ENCODE measurements at places on chromosomes 4 and X.

- no peak for DNase-seq
Observed at GRCh38 chr4:53361451-53361850, 4.4 kb downstream of the SCFD2 start.

- DNase-seq: no peak
Observed at GRCh38 chr4:13244444-13244843, 239.7 kb downstream of the RAB28 start.

DNA sequence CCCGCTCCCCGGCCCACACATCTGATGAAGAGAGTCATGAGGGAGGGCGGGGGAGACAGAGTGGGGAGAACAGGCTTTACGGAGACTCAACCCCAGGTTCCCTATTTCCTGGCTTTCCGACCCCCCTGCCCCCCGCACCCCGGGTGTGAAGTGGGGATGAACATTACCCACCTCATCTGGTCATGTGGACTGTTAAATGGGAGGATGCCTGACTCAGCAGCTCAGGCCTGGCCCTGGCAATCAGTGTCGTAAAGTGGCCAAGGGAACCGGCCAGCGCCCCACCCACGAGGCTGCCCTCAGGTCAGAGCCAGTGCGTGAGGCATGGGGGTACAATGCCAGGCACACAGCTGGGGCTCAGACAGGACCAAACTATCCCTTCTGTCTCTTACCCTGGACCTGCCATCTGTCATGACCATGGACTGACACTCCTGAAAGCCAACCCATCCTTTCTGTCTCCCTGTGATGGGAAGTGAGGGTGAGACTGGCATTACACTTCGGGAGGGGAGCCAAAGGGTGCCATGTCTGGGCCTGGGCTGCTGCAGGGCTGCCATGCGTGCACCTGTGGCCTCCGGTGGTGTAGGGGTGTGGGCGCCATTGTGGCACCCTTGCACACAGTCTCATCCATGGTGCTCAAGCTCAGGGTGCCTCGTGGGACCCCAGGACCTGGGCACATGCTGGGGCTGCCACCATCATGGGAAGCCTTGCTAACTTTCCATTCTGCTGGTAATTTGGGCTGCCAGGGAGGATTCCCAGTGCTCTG, 106.1 kb upstream of the PSAPL1 start:
- DNase-seq: no peak

GRCh38 chr4:92236877-92237276, 66.9 kb upstream of the GRID2 start:
- peak; percentile 39 for DNase-seq

DNA sequence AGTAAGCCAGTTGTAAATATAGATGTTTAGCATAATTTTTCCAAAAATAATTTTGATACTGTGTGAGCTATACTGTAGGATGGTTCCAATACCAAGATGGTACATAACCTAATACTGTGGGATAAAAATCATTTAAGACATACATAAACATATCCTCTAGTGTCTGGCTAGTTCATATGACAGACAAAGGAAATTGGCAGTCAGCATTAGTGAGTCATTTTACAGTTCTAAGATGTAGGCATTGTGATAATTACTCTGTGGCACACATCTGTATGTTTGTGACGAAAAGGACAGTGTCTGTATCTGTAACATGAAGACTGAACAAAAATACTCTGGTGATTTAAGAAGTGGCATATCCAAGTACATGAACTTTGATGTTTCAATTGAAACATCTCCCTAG, 49.6 kb downstream of the UGT2A2 start:
- no peak for DNase-seq

DNA sequence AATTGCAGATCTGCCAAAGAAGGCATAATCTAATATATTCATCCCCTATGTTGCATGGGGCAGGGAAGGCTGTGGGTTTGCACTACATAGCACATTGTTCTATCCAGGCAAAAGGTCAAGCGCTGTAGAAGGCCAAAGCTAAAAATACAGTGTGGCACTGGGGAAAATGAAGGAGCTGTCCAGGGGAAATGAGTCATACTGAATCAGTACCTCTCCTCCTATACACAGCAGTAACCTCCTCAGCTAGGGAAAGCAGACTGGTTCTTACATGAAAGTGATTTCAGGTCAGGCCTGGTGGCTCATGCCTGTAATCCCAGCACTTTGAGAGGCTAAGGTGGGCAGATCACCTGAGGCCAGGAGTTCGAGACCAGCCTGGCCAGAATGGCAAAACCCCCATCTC, 31.0 kb upstream of the SLC25A4 start:
- DNase-seq: peak; percentile 88

DNA sequence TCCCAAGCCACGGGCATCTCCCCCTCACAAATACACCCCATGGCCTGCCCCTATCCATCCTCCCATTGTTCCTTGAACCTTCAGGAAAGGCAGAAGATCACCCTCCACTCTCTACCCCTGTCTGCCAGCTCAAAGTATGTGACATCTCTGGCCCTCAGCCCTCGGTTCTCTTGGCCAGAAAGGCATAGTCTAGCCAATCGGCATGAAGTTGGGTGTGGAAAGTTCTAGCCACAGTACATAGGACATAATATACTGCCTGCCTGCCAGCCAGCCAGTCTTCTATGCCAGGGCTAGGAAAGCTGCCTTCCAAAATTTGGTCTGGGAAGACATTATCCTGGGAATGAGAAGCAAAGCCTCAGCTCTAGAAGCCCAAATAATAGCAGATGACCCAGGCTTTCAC, 3.2 kb upstream of the PLP1 start:
- no peak for DNase-seq

DNA sequence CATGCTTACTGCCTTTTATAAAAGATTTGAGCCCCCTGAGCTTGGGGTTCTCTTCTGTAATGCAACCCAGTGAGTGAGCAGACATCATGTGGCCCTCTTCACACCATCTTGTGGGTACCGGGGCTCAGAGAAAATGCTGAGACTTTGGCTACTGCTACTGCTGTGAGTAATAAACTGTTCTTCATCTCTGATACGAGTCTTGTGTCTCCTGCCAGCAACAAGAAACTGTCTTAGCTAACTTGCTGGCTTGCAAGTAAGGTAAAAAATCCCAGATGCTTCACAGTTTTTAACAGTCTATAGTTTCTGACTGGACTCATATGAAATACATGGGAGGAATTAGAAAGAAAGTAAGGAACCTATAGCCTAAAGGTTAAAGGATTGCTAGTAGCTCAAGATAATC, 148.3 kb downstream of the GPC3 start:
- DNase-seq: no peak

- no peak for DNase-seq
Observed at GRCh38 chr4:95212692-95213091, 336.1 kb downstream of the UNC5C start.

DNA sequence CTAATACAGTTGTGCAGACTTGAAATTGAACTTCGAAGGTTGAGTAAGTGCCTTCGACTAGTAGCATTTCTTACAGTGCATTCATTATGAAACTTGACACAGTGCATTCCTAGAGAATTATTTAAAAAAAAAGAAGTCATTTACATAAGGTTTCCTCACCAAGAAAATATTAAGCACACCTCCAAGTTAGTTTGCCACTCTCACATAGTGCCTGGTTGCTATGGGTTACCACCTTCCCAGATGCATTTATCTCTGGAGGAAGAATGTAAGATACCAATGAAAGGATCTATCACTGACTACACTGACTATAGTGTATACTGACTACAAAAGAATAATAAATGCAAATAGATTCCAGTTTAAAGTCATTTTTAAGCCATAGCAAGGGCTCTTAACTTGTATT, 311.9 kb upstream of the RASGEF1B start:
- DNase-seq: no peak

GRCh38 chrX:31656013-31656412, 584.2 kb upstream of the FTHL17 start:
- DNase-seq: peak; percentile 8

DNA sequence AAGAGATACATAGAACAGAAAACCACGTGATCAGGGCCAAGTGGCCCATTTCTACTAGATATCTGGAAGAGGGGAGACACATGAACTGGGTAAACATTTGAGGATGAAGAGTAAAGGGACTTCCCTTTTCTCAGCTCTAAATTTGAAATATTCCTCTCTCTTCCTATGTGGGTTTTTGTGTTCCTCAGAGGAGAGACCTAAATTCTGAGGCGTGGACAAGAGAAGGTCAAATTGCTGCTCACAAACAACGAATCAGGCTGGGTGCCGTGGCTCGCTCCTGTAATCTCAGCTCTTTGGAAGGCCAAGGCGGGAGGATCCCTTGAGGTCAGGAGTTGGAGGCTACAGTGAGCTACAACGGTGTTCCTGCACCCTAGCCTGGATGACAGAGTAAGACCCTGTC, 216.0 kb downstream of the PTTG2 start:
- no peak for DNase-seq

Measured in skeletal muscle cell (primary cell).